ENCODE measurements at places on chromosomes 1 and 21.

GRCh38 chr1:21175324-21175669 is 1.4 kb downstream of the EIF4G3 start:
- peak; percentile 89 for DNase-seq

DNA sequence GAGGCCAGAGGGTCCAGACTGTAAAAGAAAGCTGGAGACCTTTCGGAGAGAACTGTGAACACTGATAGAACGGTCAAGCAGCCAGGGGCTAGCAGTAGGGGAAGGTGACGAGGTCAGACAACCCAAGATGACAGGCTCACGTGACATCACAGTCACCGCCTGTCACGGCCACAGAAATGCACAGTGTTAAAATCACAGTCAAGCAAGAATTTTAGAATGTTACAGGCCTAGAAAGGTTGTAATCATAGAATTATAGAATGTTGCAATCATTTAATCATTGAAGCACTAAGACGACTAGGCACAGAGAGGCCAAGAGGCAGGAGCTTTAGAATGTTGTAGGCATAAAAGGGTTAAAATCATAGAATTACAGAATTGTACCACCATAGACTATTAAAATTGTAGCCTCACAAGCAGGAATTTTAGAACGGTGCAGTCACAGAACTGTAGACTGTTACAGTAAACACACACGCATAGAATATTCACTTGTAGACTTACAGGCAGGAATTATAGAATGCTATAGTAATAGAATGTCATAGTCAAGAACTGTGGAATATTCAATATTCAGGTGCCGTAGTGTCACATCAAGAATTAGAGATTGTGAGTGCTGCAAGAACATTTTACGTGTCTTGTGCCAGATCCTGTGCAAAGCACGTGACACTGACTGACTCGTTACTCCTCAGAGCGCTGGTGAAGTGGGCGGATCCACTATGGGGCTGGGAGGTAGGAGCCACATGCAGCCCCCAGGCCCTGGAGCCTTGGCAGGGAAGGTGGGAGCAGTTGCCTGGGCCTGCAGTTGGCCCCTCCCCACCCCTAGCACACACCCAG is 118.1 kb downstream of the EPHB2 start:
- DNase-seq = peak; percentile 55

- peak; percentile 54 for DNase-seq
Observed at GRCh38 chr1:204565617-204566582, 49.7 kb downstream of the MDM4 start.

DNA sequence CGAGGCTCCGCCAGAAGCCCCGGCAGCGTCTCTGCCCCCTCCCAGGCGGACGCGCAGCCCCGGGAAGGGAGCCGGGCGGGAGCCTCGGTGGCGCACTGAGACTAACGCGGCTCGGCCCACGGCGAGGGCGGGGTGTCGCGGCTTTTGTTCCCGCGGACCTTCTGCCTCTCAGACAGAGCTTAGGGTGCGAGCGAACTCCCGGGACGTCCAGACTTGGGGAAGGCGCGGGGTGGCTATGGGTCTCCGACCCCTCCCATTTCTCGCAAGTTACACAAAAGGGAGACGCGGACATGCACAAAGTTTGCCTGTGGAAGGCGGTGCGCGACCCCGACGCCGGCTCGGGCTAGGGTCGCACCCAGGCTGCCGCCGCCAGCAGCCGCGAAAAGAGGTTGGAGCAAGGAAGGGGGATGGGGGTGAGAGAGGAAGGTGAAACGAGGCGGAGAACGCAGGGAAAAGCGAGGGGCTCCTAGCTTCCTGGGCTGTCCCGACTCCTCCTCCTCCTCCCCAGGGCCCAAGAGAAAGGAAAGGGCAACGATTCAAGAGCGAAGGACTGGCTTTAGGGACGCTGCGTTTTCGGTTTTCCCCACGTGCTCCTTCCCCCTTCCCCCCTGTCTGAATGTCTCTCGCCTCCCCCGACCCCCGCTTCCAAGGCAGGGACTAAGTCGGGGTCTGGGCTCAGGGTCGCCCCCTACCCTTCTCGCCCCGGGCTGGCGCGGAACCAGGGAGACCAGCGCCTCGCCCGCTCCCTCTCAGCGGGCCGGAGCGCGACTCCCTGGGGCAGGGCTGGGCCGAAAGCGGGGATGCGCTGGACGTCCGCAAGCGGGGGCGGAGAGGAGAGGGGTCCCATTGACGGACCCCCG is 729 bp downstream of the APP start:
- DNase-seq = peak; percentile 59

GRCh38 chr1:112713466-112714312 is 1.4 kb downstream of the PPM1J start:
- peak; percentile 69 for DNase-seq

- DNase-seq = peak; percentile 21
Observed at GRCh38 chr1:83857103-83857502, 141.8 kb downstream of the TTLL7 start.

DNA sequence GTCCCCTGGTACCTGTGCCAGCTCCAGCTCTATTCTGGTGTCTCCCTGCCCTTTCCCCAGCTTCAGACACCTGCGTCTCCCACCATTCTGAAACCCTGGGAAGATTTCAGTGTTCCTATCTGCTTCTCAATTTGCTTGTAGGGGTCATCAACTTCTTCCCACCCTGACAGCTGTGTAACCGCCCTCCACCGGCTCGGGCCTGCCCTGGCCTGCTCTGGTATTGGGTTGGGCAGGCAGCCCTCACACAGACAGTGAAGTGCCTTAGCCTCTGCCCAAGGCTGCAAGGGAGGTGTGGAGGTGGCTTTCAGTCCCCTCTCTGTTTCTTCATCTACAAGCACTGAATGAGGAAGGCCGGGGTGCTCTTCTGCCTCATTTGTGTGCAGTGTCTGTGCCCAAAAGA is 97.2 kb downstream of the LAMC2 start:
- no peak for DNase-seq

GRCh38 chr21:27189870-27190269 is 223.0 kb upstream of the ADAMTS5 start:
- no peak for DNase-seq

DNA sequence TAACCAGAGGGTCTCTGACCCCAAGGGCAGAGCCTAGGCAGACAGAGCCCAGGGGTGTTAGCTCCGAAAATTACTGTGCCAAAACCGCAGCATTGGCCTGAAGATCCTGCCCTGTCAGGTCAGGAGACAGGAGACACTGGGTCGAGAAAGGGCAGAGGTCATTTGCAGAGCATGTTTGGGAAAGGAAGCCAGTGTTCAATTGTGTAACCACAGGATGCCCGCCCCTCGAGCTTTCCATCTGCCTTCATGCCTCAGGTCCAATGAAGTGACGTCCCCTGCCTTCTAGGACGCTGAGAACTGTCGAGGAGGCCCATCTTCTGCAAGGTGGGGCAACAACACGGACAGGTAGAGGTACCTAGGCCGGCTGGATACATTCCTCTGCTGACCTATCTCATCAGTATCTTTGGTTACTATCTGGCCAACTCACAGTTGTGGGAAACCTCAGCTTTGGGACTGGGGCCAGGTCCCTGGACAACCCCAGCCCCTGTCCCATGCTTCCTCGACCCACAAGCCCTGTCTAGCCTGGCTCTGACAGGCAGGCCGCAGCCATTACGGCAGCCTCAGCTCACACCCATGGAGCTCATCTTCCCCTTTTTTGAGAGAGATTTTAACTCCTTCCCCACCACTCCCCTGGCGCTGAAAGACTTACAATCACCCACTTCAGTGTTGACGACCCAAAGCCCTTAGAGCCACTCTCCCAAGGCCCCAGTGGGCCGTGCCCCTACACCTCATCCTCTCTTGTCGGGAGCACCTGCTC is 1.3 kb downstream of the ARL8A start:
- DNase-seq = peak; percentile 76

GRCh38 chr1:179036844-179037465 is 11.3 kb downstream of the FAM20B start:
- peak; percentile 36 for DNase-seq

DNA sequence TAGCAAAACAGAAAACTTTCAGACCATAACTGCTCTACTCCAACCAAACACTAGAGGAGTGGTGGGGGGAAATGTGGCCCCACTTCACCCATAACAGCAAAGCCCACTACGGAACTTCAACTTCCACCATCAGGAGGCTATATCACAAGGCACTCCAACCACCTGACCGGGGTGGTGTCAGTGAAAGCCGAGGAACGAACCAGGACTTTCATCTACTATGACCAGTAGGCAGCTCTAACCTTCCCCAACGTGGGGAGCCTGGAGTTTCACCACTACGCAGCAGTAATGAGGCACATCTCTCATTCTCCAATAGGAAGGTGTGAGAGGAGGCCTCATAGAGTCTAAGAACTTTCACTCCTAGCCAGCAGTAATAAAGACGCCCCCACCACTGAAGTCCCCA is 42.4 kb upstream of the ATP1B1 start:
- DNase-seq = no peak

DNA sequence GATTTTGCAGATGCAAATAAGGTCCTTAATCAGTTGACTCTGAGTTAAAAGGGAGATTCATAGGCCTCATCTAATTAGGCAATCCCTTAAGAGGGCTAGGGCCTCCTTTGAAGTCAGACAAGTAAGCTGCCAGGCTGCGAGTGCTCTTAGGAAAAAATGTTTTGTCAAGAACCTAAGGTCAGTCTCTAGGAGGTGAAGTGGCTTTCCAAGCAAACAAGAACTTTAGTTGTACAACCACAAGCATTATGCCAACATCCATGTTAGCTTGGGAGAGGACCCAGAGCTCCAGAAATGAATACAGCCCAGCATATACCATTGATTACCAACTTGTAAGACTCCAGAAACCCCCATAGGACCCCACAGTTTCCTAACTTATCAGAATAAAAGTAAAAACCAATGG is 1366.2 kb downstream of the PLA2G4A start:
- DNase-seq = no peak

GRCh38 chr1:45654540-45655280 is 30.9 kb upstream of the CCDC17 start:
- no peak for DNase-seq

- no peak for DNase-seq
Observed at GRCh38 chr1:8274352-8274751, 43.6 kb upstream of the SLC45A1 start.

GRCh38 chr1:234965111-234965510 is 163.5 kb downstream of the TOMM20 start:
- DNase-seq = peak; percentile 78

DNA sequence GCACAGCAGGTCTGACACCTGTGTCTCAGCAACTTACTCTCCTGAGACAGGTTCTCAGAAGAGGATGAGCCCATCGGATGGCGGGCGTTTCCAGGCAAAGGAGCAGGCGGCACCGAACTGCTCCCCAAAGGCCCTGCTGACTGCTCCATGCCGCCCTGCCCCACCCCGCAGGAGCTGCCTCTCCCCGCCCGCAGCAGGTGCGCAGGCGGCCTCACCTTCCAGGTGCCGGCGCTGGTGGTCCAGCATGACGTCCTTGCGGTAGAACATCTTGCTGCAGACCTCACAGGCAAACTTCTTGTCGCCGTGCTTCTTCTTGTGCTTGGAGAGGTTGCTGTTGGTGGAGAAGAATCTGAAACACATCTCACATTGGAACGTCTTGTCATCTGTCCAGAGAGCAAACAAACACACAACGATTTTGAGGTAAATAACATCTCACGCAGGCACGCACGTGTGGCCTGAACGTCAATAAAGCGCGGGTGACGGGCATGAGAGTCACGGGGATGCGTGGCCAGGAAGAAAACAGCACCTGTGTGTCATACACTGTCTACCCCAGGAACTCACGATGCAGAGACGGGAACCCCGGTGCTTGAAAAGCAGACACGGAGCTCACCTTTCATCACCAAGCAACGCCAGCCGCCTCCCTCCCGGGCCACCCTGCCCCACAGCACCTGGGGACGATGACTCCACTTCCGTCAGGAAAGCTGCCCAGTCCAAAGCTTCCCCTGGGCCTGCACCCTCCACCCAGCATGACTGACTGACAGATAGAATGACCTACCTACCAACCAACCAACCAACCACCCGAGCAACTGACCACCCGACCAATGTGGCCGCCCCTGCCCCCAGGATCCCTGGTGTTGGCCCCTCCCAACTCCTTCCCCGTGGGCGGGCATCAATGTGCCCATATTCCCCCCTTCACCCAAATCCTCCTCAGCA is 50.9 kb downstream of the PRDM15 start:
- DNase-seq = no peak

GRCh38 chr1:2930913-2931723 is 90.1 kb upstream of the ACTRT2 start:
- DNase-seq = no peak

- DNase-seq = no peak
Observed at GRCh38 chr1:158286487-158286886, 3.2 kb upstream of the CD1C start.

Measured in inflammatory macrophage treated with lipopolysaccharide for 4 hours (primary cell).